WTC11 (cell line): ENCODE measurements at places on chromosomes 11 and 22. TPM values are rescaled to one million over a fixed set of nuclear protein-coding genes. Genes with fewer than 3 reads are reported as not detected.

PITPNM1 gene
- total RNA-seq = 51.3 to 55.4 TPM (median 51.8 TPM) in 3 replicates

- H3K36me3 ChIP-seq = peaks cover 46% of the 10 kb centered on the region
- no peak overlapping the region for H3K4me3 ChIP-seq
- no peaks in the 10 kb centered on the region for H3K27me3 ChIP-seq
- no peak for DNase-seq
- no peak overlapping the region for H3K27ac ChIP-seq
These were observed 14.8 kb downstream of the ALG12 start for GRCh38 chr22:49903322-49904039.

DNA sequence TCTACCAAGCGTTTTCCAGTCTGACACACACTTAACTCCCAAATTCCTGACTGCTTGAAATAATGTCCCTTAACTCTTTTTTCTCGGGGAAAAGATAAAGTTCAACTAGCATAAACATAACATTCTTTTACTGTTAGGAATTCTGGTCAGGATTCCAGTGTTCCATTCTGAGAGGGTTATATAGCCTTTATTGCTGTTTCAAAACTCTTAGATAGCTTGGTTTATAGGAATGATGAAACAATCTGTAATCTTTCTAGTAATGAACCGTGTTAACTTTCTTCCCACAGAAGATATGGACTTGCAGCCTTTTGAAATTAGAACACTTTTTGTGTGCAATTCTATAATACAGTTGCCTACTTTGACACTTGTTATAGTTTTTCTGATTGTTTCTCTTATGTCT is 8.6 kb downstream of the REXO2 start:
- peaks cover 21% of the 10 kb centered on the region for H3K4me1 ChIP-seq
- peaks cover 61% of the 10 kb centered on the region for H3K36me3 ChIP-seq
- H3K27ac ChIP-seq = no peak overlapping the region; the same call in 1 of the 2 replicates
- no peaks in the 10 kb centered on the region for H3K27me3 ChIP-seq

GRCh38 chr11:37972691-37973090 is 1374.7 kb upstream of the RAG2 start:
- no peaks in the 10 kb centered on the region for H3K4me1 ChIP-seq
- no peak overlapping the region for H3K27ac ChIP-seq
- no peak overlapping the region for H3K4me3 ChIP-seq

DNA sequence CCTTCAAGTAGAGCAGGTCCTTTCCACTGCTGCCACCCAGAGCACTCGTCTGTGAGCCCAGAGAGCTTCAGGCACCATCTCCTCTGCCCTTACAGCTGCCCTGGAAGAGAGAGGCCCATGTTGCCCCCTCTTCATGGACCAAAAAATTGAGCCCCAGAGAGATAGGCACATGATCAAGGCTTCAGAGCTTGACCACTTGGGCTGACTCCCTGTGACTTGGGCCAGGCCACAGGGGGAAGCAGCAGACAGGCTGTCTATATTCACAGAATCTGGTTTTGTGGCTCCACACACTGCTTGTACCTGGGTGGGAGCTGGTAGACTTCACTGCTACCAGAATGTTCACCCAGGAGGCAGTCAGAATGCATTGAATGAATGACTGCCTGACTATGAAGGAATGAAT is 58.2 kb downstream of the SMIM38 start:
- no peak overlapping the region for H3K4me3 ChIP-seq
- peaks cover 6% of the 10 kb centered on the region; the same call in 1 of the 2 replicates for H3K4me1 ChIP-seq
- DNase-seq = no peak

- no peaks in the 10 kb centered on the region for H3K36me3 ChIP-seq
- H3K4me3 ChIP-seq = no peak overlapping the region
- H3K27me3 ChIP-seq = no peaks in the 10 kb centered on the region
- DNase-seq = no peak
- peaks cover 11% of the 10 kb centered on the region for H3K4me1 ChIP-seq
These were observed 28.4 kb downstream of the GRAMD1B start for GRCh38 chr11:123458501-123458900.
